Body of pancreas (tissue), 4 donors: ENCODE measurements at places on chromosomes 7 and 10. TPM values are rescaled to one million over a fixed set of nuclear protein-coding genes. Genes with fewer than 3 reads are reported as not detected.

GRCh38 chr10:95835149-95835860 lies 72.5 kb upstream of the CC2D2B start:
- no peak for DNase-seq

- no peak for DNase-seq
These were observed 73.9 kb upstream of the PTN start for GRCh38 chr7:137417464-137417863.

GRCh38 chr7:77917500-77918262 lies 119.1 kb downstream of the PHTF2 start:
- peak; percentile 68 for DNase-seq

GRCh38 chr7:48130658-48131108 lies 40.6 kb upstream of the ABCA13 start:
- no peak for DNase-seq

GRCh38 chr7:97107192-97107800 lies 10.2 kb upstream of the SDHAF3 start:
- DNase-seq, result no peak

- DNase-seq, result no peak
These were observed 13.1 kb upstream of the HABP2 start for GRCh38 chr10:113539789-113540188.

Gene FFAR4
- total RNA-seq, result 0.78 TPM

- no peak for DNase-seq
These were observed 94.9 kb downstream of the NPSR1 start for GRCh38 chr7:34752929-34753328.
